ENCODE measurements at places on chromosomes 12 and 14. TPM values are rescaled to one million over a fixed set of nuclear protein-coding genes. Genes with fewer than 3 reads are reported as not detected.

DNA sequence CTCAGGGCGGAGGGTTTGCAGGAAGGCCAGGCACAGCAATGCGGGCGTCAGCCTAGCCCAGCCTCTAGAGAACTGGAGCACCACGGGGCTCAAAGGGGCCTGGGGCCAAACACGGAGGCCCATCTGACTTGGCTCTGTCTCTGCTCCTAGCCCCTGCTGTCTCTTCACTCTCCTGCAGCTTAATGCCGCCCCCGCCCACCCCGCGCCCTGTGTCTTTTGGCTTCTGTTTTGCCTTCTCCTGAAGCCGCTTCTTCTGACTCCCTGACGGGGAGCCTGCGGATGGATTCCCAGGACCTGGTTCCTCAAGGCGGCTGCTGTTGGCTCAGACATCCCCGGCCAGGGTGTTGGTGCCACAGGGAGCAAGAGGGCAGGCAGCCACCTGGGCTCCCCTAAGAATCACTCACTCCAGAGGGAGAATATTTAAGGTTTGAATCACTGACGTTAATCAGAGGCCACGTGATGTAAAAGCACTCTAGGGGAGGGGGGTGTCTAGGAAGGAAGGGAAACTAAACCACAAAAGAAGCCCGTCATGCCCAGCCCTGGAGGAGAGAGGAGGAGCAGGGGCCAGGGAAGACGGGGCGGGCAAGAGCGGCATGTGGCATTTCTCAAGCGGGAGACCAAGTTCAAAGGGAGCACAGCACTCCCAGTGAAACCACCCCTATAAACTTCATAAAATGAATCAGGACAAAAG lies 36.9 kb upstream of the PRMT8 start:
- peak; percentile 13 for DNase-seq

DNA sequence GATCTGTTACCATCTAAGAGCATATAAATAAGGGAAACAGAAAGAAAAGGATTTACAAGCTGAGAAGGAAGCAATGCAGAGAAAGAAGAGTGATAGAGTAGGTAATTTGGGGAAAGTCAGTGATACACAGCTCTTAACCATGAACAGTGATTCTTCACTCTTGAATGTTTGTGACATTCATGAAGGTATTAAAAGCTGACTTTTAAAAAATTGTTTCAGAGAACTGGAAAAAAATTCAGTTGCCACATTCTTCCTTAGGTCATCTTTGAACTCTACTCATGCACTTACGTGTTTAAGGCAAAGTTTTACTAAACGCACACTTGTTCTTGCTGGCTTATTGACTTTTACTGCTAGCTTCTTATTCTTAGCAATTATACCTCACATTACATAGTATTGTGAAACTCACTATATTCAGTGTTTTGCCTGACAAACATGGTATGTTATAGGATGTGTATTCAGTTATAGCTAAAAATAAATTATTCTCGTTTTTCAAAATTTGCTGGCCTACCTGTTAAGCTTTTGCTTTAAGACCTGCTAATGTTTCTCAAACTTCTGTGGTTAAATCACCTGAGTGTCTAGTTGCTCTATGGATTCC lies 10.9 kb downstream of the HIF1A start:
- no peak for DNase-seq

The GPHN gene
- polyA plus RNA-seq: 7.4 TPM

The PIK3C2G gene
- polyA plus RNA-seq: not detected

The RPGRIP1 gene
- polyA plus RNA-seq: not detected

GRCh38 chr14:37515771-37516170 lies 79.3 kb downstream of the FOXA1 start:
- DNase-seq: no peak

The MYF6 gene
- not detected for polyA plus RNA-seq

DNA sequence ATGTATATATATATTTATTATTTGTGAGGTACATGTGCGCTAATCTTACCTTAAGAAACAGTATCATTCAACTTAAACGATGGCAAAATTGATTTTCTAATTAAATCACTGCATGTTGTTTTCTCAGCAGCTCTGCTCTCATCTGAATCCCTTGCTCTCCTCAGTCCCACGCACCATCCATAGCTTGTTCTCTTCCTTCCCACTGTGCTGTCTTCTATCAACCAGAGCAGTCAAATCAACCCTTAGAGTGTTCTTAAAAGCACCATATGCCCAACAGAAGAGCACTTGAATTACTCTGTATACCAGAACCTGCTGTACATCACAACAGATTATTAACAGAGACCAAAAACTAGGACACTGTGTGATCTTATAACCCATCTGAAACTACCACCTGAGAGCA lies 209.4 kb upstream of the G2E3 start:
- DNase-seq: no peak

- no peak for DNase-seq
Observed at GRCh38 chr12:29710104-29710503, 73.6 kb downstream of the TMTC1 start.

GRCh38 chr12:59093073-59093772 lies 172.9 kb upstream of the LRIG3 start:
- peak; percentile 36 for DNase-seq

DNA sequence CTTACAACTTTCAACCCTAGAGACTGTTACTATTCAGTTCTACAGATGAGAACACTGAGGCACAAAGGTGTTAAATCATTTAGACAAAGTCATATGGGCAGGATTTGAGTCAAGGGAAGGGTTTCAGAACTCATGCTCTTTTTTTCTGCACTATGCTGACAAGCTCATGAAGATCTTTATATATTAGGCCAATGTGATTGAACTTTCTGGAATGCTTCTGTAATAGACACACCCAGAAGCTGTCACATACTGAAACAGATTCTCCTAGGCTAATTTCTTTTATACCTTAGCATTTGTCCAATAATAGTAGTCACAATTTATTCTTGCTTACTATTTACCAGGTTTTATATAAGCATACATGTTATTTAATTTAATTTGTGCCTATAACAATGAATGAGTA lies 164.0 kb downstream of the ALG10B start:
- no peak for DNase-seq
